ENCODE measurements at places on chromosomes 3 and 15.

DNA sequence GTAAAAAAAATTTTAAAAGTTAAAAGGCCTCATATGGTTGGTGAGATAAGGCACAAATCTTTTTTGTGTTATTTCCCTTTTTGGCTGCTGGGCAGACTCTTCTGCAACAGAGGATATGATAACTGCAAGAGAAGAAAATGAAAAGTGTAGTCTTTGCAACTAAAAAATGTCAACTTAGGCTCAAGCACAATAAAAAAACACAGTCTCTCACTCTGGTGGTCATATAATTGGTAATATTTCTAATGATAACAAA is 15.4 kb downstream of the COMMD2 start:
- no peak for DNase-seq

GRCh38 chr3:51715977-51716294 is 9.1 kb downstream of the GRM2 start:
- no peak for DNase-seq

DNA sequence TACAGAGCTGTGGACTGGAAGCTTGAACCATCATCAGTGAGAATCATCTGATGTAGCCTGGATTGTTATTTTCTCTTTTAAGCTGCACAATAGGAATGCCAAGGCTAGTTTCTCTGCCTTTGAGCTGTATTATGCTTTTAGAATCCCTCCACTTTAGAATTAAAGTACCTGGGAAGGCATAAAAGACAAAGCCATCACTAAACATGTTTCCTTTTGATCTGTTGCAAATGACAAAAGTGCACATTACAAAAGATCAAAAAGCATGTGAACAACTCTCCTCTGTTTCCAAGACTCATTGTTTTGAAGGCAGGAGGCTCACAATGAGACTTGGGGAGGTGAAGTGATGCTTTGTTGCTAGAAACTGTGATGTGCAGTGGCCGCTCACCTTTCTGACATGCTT is 51.8 kb downstream of the LARS2 start:
- DNase-seq, result no peak

- no peak for DNase-seq
These were observed 326.5 kb upstream of the ZNF717 start for GRCh38 chr3:76111808-76112207.

DNA sequence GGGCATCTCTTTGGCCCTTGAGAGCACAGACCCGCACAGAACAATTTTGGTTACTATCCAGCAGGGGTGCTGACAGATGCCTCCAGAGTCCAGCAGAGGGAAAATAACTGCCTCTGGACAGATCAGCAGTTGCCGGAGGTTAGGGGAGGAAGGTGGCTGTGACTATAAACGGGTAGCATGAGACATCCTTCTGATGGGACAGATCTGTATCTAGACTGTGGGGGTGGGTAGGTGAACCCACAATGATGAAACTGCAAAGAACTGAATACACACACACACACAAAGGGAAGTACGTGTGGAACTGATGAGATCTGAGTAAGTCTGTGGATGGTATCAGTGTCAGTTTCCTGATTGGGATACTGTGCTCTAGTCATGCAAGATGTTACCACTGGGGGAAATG is 21.2 kb downstream of the ADAMTS7 start:
- no peak for DNase-seq

DNA sequence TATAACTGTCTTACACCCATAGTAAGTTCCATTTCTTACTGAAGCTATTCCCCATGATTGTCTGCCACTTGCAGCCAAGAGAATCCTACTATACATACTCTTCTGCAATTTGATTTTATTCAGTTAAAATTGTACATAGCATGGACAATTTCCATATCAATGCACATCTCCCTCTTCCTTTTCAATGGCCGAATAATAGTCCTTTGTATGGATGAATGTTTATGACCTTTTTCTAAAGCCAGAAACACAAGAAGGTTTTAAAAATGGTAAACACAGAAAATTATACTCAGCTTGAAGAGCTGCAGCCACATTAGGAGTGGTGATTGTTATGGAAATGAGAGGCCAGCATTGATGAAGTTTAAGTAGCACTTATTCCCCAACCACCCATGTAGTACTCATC is 8.5 kb upstream of the ERC2 start:
- no peak for DNase-seq

All from thymus (tissue), 14 donors.